ENCODE measurements at places on chromosomes 11 and 22.

DNA sequence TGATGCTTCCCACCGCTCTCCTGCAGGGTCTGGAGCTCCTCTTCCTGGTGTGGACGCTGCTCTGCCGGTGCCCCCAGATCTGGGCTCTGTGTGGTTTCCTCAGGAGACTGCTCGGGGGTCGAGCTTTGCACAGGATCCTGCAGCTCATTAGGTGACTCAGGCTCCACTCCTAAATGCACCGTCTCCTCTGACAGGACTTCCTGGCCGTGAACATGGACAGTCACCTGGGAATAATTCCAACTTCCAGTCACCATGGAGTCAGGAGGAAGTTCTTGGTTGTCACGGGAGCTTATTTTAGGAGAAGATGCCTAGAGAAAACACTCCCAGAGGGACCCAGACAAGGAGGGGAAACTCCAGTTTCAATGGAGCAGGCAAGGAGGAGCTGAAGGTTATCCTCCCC, 11.9 kb downstream of the ZNF202 start:
- DNase-seq = no peak

DNA sequence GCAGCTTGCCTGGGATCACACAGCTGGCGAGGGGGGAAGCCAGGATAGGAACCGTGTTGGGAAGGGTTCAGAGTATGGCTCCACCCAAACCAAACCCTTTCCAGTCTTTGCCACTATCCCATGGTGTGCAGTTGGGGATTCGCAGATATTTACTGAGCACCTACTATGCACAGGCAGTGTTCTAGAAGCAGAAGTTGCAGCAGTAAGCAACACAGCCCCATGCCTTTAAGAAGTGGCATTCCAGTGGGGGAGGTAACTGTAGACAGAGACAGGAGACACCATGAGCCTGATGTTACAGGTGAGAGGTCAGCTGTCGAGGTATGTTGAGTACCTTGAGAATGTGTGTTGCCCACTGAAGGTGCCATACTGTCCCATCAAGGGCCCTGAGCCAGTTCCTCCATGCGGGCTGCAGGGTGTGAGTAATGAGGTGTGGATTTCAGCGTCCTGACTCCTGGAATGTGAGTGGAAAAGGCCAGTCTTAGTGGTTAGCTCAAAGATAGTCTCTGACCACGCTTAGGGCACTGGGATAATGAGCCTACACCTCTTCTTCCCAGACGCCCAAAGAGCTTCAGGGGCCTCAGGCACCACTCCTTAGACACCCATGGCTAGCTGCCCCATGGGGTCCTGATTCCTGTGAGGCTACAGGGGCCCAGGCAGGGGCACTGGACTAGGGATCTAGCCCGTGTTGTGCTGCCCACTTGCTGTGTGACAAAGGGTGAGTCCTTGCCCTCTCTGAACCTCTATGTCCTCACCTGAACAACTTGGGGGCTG, 71.8 kb upstream of the TP53I11 start:
- DNase-seq = no peak

GRCh38 chr11:35077709-35078469, 61.1 kb upstream of the CD44 start:
- no peak for DNase-seq

DNA sequence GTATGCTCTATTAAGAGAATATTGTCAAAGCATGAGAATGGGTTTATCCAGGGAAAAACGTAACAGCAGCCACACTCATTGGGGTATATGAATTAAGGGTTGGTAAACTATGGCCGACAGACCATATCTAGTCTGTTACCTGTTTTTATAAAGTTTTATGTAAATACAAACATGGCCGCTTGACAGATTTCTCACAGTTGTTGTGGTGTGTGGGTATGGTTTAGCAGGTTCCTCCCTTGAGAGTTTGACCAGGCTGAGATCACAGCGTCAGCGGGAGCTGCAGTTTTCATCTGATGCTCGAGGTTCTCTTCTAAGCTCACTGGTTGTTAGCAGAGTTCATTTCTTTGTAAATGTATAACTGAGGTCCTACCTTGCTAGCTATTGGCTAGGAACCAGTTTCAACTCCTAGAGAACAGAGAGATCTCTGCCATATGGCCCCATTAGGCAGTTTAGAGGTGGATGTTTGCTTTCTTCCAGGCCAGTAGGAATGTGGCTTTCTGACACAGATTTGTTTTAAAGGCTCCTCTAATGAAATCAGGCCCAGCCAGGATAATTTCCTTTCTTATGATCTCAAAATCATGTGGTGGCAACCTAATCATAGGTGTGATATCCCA, 45.5 kb upstream of the GRIK4 start:
- no peak for DNase-seq

DNA sequence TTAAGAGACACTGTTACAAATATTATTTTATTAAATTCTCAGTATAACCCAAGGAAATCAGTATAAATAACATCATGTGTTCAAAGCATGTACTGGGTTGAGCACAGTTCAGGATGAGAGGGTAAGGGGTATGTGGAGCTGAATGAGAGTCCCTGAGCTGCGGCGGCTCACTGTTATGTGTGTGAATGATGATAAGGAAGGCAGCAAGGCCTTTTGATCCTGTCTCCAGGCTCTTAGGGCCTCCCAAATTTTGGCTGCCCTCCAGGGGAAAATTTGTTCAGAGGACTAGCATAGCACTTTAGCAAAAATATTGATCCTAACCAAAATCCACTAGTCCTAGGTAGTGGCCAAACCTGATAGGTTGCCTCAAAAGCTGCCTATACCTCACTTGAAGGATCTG, 86.1 kb upstream of the SPON1 start:
- DNase-seq = no peak

DNA sequence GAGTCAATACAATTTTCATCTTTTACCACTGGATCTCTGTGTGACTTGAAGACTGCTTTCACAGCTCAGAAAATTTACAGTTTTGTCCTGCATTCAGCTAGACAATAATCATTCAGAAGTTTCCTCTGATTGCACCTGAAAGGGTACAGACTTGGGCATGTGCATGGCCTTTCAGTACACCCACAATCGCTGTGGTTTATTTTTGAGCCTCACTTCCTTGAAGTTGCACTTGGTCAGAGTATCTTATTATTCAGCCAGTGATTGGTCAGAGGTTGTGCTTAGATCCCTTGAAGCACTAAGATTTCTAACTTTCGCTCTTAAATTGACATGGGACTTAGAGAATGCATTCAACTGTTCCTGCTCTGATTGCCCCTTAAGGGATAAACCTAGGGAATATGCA, 508.2 kb downstream of the FAM181B start:
- no peak for DNase-seq
